ENCODE measurements at places on chromosomes 16 and 17.

DNA sequence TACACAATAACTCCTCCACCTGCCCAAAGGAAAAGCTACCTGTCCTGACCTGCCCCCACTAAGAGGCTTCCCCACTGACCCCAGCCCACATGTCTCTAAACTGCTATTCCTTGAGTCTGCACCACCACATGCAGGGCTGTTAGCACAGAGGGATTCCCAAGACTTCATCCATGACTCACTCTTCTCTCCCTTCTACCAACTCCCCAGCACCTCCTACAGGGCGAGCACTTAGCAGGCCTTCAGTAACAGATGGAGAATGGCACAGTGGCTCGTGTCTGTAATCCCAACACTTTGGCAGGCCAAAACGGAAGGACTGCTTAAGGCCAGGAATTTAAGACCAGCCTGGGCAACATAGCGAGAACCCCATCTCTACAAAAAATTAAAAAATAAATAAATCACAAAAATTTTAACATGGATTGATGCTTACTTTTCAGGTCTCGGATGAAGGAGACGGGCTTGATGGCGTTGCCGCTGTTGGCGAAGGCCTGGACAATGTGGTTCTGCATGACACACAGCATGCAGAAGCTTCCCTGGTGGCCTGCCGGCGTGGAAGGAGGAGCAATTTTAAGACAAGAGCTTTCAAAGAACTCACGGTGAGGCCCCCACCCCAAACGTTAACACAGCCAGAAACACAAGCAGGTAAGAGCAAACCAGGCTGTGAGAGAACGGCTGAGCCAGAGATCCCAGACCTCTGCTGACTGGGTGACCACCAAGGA is 12.0 kb downstream of the USP36 start:
- no peak for DNase-seq

DNA sequence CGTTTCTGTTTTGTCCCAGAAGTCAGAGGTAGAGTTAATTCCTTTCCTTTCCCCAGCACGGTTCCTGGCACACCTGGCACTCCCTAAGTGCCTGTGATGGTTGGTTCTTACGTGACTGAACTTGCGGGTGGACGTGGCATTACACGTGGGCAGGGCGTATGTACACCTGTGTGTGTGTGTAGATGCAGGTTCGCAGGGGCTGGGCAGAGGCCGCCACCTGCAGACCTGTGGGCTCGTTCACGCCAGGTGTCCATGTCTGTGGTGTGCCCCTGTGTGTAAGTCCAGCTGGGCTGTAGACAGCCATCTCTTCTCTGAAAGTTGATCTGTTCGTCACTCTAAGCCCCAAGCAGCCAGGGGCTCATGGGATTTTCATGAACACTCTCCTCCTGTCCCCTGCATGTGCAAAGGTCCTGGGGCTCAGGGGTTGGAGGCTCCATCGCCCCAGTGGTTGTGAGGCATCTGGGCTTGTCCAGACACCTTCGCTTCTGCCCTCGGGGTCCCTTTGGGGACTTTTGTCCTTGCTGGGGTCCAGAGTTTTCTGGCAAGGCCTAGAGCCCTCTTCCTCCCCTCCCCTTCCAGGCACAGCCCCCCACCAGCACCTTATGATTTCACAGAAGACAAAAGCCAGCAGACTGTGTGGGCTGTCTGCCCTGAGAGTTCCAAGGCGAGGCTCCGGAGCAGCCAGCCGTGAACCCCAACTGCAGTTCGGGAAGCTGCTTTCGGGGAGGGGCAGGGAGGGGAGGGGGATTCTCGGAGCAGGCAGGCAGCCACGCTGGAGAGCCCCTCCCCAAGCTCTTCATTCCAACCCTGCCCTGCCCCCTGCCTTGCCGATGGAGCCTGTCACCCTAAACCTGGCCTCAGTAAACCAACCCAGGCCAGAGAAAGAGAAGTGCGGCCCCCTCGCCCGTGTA is 5.4 kb upstream of the FSCN2 start:
- DNase-seq = no peak

DNA sequence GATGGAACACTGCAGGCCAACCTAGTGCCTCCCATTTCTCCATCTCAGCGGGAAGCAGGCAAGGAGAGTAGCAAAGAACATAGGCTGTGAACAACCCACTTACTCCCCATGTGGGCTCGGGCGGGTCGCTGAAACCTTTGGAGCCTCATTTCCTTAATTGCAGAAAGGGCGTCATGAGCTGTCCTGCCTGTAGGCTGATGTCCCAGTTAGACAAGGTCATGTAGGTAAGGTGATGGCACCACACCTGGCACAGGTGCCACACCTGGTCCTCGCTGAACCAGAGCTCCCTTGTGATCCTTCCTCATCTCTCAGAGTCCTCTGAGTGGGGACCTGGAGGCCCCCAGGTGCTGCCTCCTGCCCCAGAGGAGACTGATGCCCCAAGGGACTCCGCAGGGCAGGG is 22.9 kb downstream of the ABCC3 start:
- no peak for DNase-seq

- no peak for DNase-seq
Observed at GRCh38 chr16:84598360-84598759, 19.5 kb downstream of the COTL1 start.

DNA sequence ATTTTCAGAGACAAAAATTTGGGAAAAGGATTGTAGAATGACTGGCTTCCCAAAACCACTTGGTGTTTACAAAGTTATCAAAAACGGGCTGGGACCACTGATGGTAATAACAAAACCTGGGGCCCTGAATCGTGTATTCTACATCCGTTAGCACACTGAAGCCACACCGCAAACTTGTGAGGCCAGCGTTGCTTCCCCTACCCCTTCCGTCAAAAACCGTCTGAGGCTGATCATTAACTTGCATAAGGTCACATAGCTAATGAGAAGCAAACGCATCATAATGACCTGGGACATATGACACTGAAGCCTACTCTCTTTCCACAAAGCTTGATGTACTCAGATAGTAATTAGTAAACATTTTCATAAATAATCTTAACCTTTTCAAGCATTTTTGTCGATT is 704.3 kb downstream of the MAF start:
- DNase-seq = no peak

DNA sequence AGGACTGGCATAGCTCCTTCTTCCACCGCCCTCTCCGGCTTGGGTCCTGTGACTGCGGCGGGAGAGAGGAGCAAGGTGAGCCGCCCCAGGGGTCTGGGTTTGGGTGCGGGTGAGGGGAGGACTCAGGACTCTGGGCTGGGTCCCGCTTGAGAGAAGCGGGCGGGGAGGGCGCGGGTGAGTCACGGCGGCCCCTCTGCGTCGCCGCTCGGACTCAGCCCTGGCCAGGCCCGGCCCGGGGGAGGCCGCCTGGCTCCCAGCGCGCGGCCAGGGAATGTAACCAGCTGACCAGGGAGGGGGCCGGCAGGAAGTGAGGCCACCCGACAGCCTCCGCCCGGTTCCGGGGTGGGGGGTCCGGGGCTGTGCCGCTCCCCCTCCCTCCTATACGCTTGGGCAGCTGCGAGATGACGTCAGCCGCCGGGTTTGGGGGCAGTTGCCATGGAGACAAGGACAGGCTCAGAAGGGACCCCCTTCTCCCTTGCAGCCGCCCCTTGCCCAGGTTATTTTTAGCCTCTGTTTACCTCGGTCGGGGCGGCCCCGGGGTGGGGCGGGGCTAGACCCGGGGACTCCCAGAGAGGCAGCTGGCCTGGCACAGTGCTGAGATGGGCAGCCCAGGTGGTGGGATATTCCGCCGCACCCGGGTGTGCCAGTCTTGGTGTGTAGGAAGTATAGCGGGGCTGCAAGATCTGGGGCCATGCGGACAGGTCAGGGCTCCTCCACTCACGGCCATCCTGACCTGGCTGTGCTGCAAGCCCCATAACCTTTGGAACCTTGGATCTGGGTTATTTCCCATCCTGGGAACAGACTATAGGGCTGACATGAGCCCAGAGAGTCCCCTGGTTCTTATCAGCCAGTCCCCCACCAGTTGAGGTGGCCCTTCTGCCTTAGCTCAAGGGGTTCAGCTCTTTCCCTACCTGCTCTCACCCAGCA is 1.6 kb downstream of the RIPOR1 start:
- DNase-seq = no peak

DNA sequence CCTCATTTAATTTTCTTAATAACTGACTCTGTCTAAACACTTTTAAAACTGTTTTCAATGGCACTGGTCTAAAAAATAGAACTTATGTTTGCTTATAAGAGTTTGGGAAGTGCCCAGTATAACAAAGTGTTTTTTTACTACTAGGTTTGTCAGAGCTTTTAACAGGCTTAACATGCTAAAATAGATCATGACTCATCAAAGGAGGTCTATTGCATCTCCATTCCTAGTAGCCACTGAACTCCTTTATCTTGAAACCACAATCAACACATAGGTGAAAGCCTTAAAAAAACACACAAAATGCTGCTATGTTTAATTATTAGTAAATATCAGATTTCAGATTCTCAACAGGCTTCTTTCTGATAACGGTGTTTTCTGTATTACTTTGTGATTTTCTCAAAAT is 196.4 kb upstream of the KIF2B start:
- no peak for DNase-seq

DNA sequence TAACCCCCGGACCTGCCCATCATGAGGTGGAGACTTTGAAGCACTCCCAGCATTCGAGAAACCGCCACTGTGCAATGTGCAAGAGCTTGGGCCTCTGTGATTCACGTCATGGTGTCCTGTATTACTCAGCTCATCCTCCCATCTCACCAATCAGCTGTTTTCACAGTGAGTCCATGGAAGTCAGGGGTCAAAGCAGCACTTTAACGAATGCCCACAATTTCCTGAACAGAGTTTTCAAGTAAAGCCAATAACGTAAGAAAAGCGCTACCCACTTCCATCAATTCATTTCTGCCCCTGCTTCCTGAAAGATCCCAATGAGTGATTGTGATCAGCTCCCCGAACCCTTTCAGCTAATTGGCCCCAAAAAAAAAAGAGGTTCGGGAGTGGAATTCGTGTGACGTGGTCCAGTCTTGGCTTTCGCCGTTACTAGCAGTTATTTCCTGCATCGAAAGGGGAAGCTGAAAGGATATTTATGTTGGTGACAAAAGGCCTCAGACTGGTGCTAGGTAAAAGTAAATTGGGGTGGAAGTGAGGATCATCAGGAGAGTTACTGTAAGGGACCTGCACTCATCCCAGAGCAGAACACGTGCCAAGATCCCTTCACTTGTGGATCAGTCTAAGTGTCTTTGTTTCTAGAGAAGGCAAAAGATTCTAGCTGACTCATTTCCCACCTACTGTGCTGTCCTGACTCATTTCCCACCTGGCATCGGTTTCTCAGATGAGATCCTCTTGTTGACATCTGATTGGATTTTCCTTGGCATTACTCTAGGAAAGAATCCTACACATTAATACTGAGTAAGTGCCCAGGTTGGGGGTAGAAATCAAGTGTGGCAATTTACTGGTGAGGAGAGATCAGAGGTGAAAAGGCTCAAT is 136.7 kb upstream of the NUDT7 start:
- DNase-seq = no peak

GRCh38 chr17:75032720-75033280 is 14.0 kb downstream of the ATP5PD start:
- no peak for DNase-seq

GRCh38 chr17:27807567-27808470 is 7.5 kb upstream of the NOS2 start:
- DNase-seq = no peak

GRCh38 chr16:77117707-77118106 is 73.3 kb upstream of the MON1B start:
- DNase-seq = no peak

DNA sequence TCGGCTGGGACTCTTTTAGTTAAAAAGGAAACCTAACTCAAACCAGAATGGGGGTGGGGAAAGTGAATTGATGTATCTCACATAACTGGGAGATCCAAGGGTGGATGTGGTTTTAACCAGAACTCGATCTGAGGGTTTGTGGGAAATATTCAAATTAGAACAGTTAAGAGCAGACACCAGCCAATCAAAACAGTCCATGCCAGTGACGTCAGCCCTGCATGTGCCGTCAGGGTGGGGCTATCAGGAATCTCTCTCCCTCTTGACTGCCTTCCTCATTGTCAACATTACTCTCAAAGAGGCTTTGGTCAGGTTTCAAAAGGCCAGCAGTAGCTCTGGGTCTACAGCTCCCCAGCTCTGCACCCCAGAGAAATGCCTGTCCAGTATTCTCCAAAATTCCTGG is 94.2 kb upstream of the HSBP1 start:
- no peak for DNase-seq

DNA sequence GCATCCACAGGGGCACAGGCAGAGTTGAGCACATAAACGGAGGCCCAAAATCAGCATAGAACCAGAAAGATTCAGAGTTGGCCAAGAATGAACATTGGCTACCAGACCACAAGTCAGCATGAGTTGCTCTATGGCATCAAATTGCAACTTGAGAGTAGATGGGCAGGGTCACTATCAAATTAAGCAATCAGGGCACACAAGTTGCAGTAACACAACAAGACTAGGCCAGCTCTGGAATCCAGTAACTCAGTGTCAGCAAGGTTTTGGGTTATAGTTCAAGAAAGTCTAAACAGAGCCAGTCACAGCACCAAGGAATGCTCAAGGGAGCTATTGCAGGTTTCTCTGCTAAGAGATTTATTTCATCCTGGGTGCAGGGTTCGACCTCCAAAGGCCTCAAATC is 12.9 kb downstream of the G6PC1 start:
- no peak for DNase-seq

GRCh38 chr17:47949946-47950345 is 7.7 kb downstream of the PRR15L start:
- DNase-seq = no peak

GRCh38 chr17:36623281-36623680 is 21.9 kb downstream of the MRM1 start:
- no peak for DNase-seq

- no peak for DNase-seq
Observed at GRCh38 chr17:14737984-14738651, 437.2 kb downstream of the HS3ST3B1 start.

- no peak for DNase-seq
Observed at GRCh38 chr17:10474536-10474935, 5.2 kb upstream of the MYH4 start.

DNA sequence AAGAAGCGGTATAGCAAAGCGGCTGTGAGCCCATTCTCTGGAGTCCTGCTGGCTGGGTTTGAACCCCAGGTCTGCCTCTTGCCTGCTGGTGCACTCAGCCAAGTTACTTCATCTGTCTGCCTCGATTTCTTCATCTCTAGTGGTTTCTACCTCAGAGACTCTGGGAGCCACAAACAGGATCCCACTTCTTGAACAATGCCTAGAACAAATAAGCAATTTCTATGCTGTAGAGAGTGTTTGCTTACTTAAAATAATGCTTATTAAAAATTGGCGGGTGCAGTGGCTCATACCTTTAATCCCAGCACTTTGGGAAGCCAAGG is 75.5 kb downstream of the CMIP start:
- DNase-seq = no peak

GRCh38 chr17:50837286-50837979 is 2.0 kb downstream of the WFIKKN2 start:
- DNase-seq = no peak

- peak; percentile 8 for DNase-seq
Observed at GRCh38 chr17:18319604-18320256, 4.6 kb downstream of the SMCR8 start.

DNA sequence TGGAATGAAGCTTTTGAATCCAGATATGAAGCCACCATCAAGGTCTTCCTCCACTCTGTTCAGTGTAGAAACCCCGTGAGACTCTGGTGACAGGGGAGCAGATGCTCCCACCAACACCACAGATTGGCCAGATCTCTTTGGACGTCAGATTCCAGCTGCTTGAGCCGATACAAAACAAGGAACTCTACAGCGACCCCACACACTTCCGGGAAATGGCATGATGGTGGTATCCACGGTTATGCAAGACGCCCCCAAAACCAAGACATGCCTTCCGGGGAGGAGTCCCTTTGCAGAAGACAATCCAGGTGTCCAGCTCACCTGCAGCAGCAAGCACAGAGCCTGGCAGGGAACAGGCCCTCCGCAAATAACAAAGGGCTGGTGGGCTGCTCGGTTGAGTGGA is 19.8 kb upstream of the PITPNA start:
- no peak for DNase-seq
